Muscle of back (tissue), 13 donors: ENCODE measurements at places on chromosomes 4 and X. TPM values are rescaled to one million over a fixed set of nuclear protein-coding genes. Genes with fewer than 3 reads are reported as not detected.

Gene CDX4
- not detected for polyA plus RNA-seq

- DNase-seq: no peak
These were observed 41.1 kb upstream of the FAM9C start for GRCh38 chrX:13085526-13085925.

Gene FOXP3
- 0.52 TPM for polyA plus RNA-seq

Gene HSD17B13
- polyA plus RNA-seq: 0.34 TPM

Gene RNF128
- not detected for polyA plus RNA-seq

- DNase-seq: no peak
These were observed 18.0 kb upstream of the TMSB4X start for GRCh38 chrX:12956704-12957534.

- no peak for DNase-seq
These were observed 128.4 kb downstream of the SPOCK3 start for GRCh38 chr4:167105857-167106256.

DNA sequence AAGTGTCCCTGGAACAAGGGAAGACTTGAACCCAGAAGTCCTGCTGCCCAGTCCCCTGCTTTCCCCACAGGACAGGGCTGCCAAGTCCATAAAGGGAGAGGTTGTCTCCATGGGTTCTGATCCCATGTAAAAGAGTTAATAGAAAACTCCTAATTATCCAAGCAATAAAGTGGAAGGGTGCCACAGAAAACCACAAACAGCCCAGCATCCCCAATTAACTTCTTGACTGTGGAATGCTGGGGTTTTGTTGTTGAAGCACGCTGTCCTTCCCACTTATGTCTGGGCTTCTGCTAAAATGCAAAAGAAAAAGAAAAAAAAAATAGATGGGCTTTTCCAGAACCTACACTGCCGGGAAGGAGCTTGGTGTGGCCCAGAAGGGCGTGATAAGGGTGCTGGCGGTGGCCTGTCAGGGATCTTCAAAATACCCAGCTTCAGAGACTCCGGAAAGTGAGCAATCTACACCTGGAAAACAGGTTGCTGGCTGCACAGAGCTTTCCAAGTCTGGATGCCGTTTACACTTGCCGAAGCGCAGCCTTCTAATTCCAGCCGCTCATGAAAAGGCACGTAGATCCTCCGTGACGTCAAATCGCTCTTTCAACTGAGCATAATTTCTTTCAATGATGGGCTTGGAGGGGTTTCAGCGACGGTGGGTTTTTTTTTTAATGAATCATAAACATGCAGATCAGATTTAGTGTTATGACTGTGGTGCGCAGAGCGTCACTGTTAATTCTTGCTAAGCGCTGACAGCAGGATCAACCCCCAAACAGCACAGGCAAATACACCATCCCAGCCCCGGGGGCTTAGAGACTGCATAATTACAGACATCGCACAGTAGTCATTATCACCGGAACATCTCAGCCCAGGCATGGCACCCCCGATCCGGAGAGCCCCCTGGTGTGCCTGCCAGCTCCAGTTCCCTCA lies 197.6 kb downstream of the BCOR start:
- DNase-seq: no peak

- no peak for DNase-seq
These were observed 73.0 kb upstream of the ACSL1 start for GRCh38 chr4:184898793-184899192.

- peak; percentile 21 for DNase-seq
These were observed 86.9 kb downstream of the VCX3A start for GRCh38 chrX:6448003-6448402.

- no peak for DNase-seq
These were observed 794.2 kb upstream of the LCORL start for GRCh38 chr4:18815779-18816173.

GRCh38 chrX:54452920-54453319 lies 12.7 kb downstream of the TSR2 start:
- no peak for DNase-seq

Gene FANCB
- polyA plus RNA-seq: 2.1 TPM

- no peak for DNase-seq
These were observed 69.6 kb downstream of the ARFIP1 start for GRCh38 chr4:152849350-152849749.

Gene CT47B1
- not detected for polyA plus RNA-seq

- DNase-seq: no peak
These were observed 161.6 kb upstream of the NWD2 start for GRCh38 chr4:37082912-37083311.

DNA sequence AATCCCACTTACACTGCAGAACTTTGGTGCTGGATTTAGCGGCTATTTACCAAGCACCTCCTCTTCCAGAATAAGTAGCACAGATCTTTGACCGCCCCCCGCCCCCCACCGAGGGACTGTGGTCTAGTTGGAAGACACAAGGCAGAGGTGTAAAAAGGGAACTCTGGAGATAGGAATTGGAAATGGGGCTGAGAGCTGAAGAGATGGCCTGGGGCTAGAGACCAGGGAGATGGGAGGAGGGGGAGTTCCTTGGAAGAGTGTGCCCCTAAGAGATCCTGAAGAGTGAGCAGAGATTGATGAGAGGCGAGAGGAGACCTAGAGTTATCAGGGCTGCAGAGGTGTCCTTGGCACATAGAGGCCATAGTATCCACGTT lies 55.3 kb downstream of the TBL1X start:
- DNase-seq: no peak

DNA sequence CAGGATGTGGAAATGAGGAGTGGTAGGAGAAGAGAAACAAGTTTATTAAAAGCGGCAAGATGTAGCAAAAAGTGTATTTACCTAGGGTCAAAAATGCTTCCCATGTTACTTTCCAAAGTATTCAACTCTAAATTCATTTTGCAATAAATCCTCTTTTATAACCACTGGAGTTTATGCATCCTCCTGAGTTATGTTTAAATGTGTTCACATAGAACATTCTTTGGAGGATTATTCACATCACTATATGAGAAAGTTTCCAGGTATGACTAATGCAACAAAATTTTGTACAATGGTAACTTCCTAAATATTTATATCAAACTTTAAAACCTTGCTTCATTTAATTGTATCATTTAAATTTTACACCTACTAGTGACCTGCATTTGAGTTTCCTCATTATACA lies 870.6 kb upstream of the SLIT2 start:
- DNase-seq: no peak

Gene GPC3
- 362 TPM for polyA plus RNA-seq

Gene DCK
- polyA plus RNA-seq: 26.6 TPM

Gene HDX
- 4.5 TPM for polyA plus RNA-seq

DNA sequence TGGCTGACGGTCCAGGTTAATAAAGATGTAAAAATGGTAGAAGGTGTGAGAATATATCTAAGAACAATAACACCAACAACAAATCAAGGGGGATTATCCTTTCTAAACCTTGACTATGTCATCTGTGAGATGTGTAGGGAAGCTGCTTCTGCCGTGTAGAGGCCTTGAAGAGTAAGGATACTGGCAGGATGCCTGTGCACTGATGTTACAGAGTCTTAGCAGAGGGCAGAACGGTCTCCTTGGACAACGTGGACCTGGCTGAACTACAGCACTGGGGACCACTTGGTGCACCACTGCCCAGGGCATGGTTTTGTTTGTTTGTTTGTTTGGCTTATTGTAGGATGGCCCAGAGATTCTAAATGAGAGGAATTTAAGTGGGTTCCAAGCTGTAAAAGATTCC lies 33.5 kb downstream of the GPAT3 start:
- DNase-seq: no peak

GRCh38 chr4:128653527-128654444 lies 155.7 kb upstream of the JADE1 start:
- peak; percentile 61 for DNase-seq

DNA sequence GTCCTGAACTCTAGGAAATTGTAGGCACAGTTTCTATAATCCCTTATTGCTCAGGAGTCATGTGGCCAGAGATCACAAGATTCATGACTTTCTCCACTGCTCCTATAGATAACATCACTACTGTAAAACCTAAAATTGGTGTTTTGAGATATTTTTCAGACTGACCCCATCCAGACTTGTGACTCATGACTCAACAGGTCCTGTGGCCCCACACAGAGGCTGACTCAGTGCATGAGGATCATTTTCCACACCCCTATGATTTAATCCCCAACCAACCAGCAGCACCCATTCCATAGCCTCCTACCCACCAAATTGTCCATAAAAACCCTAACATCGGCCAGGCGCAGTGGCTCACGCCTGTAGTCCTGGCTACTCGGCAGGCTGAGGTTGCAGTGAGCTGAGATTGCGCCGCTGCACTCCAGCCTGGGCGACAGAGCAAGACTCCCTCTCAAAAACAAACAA lies 13.2 kb upstream of the XIAP start:
- no peak for DNase-seq

DNA sequence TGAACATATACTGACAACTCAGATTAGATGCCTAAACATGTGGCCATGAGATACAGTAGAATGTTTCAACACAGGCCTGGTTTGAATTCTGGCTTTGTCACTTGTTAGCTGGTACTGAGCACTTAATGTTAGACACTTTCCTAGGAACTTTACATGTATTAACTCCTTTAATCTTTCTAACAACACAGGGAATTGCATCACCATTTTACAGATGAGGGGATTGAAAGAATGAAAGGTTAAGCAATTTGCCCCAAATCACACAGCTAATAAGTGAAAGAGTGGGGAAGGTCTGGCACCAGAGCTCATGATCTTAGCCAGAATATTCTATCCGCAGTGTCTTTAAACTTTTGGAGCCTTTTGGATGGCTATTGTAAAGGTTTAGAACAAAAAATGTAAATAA lies 95.9 kb downstream of the NYX start:
- DNase-seq: no peak

GRCh38 chr4:150784939-150785338 lies 203.0 kb downstream of the MAB21L2 start:
- no peak for DNase-seq

DNA sequence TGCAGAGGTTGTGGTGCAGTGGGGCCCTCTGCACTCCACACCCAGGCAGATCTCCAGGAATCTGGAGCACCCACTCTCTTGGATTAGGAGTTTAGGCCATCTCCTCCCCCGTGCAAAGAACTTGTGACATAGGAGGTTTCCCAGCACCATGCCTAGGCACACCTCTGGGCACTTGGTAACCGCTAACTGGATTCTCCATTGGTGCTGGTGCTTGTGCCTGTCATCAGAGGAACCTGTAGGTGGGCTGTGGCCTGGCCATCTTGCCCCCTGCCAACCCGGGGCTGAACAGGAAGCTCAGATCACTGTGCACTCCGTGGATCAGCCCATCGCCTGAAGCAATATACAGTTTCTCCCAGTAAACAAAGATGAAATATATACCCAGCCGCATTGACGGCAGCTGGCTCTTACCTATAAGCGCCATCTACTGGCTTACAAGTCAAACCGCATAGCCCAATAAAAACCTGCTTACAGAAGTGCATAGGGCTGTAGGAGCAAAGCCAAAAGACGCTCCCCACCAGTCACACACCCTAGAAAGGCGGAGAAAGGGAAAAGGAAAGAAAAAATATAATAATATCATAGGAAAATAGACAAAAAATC lies 19.1 kb upstream of the TEX13B start:
- DNase-seq: no peak

GRCh38 chr4:48222491-48222890 lies 47.1 kb downstream of the TEC start:
- no peak for DNase-seq
